Bronchial smooth muscle cell (primary cell): ENCODE measurements at places on chromosomes 7 and 10. TPM values are rescaled to one million over a fixed set of nuclear protein-coding genes. Genes with fewer than 3 reads are reported as not detected.

FAM221A gene
- total RNA-seq = 0.60 and 0.95 TPM in 2 replicates

SERPINE1 gene
- 26.5 and 37.9 TPM in 2 replicates for total RNA-seq

CFAP70 gene
- 1.4 and 2.1 TPM in 2 replicates for total RNA-seq

SH2B2 gene
- total RNA-seq = 0.94 and 0.95 TPM in 2 replicates

AZGP1 gene
- not detected in 2 replicates for total RNA-seq

FHIP2A gene
- 17.8 and 18.9 TPM in 2 replicates for total RNA-seq

GPR158 gene
- total RNA-seq = under 0.01 TPM in 1 of 2 replicates, not detected in the other

CCDC126 gene
- 4.3 and 8.2 TPM in 2 replicates for total RNA-seq

NFE2L3 gene
- total RNA-seq = 0.63 and 1.9 TPM in 2 replicates

ASAH2 gene
- total RNA-seq = 0.26 and 0.32 TPM in 2 replicates

FASTK gene
- total RNA-seq = 55.0 and 57.5 TPM in 2 replicates

GPR146 gene
- total RNA-seq = 1.6 and 2.4 TPM in 2 replicates

PIP4K2A gene
- 25.2 and 28.2 TPM in 2 replicates for total RNA-seq

YAE1 gene
- 39.2 and 82.2 TPM in 2 replicates for total RNA-seq

EZH2 gene
- 4.3 and 4.7 TPM in 2 replicates for total RNA-seq
